Gastroesophageal sphincter (tissue), 4 donors: ENCODE measurements at places on chromosomes 3 and 15. TPM values are rescaled to one million over a fixed set of nuclear protein-coding genes. Genes with fewer than 3 reads are reported as not detected.

Gene TGM5
- total RNA-seq: 0.58 TPM

Gene OR5K2
- not detected for total RNA-seq

Gene GOLGA6A
- 0.15 TPM for total RNA-seq

Gene REC114
- total RNA-seq: not detected

Gene CPNE9
- total RNA-seq: 1.1 TPM

Gene FGF7
- 67.5 TPM for total RNA-seq

Gene SLCO3A1
- 12.1 TPM for total RNA-seq

Gene UCN2
- total RNA-seq: 0.19 TPM
